Memory B cell (primary cell): ENCODE measurements at places on chromosomes 13 and 19.

DNA sequence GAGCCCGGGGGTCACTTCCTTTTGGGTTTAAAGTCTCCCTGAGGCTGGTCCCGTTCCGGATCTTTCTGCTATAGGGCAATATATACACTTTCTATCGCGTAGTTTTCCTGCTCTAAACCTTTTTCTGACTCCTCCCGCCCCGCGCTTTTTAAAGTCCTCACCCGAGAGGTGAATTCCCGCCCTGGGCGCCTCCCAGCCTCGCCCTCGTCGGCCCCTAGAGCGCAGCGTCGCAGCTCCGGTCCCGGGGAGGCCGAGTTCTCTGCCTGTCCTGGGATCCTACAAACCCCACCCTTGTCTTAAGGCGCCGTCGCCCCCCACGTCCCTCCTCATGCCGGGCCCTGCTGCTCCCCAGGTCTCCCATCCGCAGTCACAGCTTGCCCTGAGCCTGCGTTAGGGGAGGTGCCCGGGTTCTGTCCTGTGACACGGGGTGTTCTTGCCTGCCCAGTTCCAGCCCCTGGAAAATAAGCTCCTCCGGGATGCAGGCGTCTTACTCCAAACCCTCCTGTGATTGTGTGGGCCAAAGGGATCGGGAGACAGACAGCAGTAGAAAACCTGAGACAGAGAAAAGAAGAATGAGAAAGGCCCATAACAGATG lies 491 bp downstream of the ZNF525 start:
- no peak for DNase-seq
- peak overlapping the region; percentile 93 for H3K4me3 ChIP-seq
- peaks cover 13% of the 10 kb centered on the region for H3K36me3 ChIP-seq
- no peaks in the 10 kb centered on the region for H3K27me3 ChIP-seq
- H3K4me1 ChIP-seq = peaks cover 16% of the 10 kb centered on the region

DNA sequence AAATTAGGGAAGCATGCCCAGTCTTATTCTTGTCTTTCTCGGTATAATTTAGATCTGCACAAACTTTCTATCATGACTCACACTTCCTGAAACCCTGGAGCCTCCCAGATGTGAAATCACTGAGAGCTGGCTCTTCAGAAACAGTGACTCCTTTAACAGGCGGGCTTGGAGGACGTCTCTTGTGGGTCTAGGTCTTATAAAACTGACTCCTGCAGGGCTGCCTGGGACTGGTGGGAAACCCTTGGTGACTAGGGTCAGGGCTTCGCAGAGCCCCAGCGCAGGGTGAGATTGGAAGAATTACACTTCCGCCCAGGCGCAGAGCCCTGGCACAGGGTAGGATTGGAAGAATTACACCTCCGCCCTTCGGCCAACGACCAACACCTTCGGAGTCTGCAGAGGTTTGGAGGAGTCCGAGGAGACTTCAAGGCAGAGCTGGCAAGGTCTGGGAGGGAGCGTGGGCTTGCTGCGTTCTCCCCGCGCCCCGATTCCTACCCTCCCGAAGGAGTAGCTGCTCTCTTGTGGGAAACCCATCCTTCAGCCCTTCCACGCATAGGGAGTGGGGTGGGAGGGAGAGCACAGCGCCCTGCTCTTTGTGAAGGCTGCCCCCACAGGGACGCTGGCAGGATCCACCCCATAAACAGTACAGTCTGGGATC lies 43.4 kb upstream of the MAP3K10 start:
- no peaks in the 10 kb centered on the region for H3K27me3 ChIP-seq
- no peak for DNase-seq
- H3K27ac ChIP-seq = no peak overlapping the region

DNA sequence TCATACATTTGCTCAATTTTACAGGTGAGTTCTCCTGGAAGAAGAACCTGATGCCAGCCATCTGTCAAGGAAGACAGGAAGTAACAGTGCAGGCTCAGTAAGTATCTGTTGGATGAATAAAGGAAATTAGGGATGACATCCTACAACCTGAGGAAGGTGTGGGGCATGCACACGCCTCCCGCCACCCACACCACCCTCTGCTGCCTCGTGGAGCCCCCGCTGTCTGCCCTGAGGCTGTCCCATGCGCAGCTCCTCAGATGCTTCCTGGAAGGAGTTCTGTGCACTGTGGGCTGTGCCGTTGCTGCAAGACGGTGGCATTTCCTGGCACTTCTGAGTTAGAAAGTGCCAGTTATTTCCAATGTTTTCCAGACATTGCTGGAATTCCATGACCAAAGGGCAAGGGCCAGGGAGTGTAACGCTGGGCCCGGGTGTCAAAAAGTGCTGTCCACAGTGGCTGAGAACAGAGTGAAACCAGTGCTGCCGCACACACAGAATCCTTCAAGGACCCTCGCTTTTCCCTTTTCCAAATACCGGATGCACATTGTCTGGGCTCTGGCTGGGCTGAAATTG lies 4.2 kb upstream of the TEX29 start:
- peaks cover 26% of the 10 kb centered on the region for H3K36me3 ChIP-seq
- no peaks in the 10 kb centered on the region for H3K4me1 ChIP-seq
- DNase-seq = no peak
- H3K27me3 ChIP-seq = no peaks in the 10 kb centered on the region
- no peak overlapping the region for H3K4me3 ChIP-seq

GRCh38 chr19:17491287-17491686 lies 20.2 kb upstream of the PGLS start:
- H3K4me3 ChIP-seq = no peak overlapping the region
- H3K27ac ChIP-seq = no peak overlapping the region
- H3K4me1 ChIP-seq = peaks cover 20% of the 10 kb centered on the region
- H3K36me3 ChIP-seq = peaks cover 3% of the 10 kb centered on the region

DNA sequence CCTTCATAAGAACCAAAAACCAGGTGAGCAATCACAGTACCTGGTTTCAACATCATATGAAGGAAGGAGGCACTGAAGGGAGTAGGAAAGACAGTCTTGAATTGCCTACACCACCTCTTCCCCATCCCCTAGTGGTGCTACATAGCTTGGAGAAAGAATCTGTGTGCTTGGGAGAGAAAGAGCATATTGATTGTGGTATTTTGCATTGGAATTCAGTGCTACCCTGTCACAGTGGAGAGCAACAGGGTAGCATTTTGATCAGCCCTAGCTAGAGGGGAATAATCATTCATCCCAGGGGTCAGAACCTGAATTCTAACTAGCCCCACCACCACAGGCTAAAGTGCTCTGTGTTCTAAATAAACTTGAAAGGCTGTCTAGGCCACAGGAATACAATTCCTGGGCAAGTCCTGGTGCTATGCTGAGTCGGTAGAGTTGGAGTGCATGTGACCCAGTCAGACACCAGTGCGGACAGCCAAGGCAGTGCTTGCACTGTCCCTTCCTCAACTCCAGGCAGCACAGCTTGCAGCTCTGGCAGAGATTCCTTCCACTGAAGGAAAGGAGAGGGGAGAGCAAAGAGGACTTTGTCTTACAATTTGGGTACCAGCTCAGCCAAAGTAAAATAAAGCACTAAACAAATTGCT lies 158.7 kb downstream of the VWA8 start:
- no peak overlapping the region for H3K4me3 ChIP-seq
- DNase-seq = no peak
- no peaks in the 10 kb centered on the region for H3K27me3 ChIP-seq
- peaks cover 51% of the 10 kb centered on the region for H3K36me3 ChIP-seq

GRCh38 chr19:8642561-8642960 lies 12.1 kb downstream of the NFILZ start:
- H3K27ac ChIP-seq = no peak overlapping the region
- H3K27me3 ChIP-seq = peaks cover 19% of the 10 kb centered on the region
- H3K4me3 ChIP-seq = no peak overlapping the region

DNA sequence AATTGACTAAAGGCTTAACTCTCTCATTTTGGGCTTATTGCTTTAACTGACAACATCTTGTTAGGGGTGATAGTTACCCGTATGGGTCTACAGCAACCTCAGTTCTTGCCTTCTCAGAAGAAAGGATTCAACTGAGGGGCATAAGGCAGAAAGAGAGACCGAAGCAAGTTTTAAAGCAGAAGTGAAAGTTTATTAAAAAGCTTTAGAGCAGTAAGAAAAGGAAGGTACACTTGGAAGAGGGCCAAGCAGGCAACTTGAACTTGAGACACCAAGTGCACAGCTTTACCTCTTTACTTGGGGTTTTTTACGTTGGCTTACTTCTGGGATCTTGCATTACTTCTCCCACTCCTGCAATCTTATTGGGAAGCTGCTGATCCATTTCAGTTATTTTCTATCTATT lies 246.9 kb upstream of the PRR20A start:
- no peak for DNase-seq
- no peaks in the 10 kb centered on the region for H3K27me3 ChIP-seq
- H3K27ac ChIP-seq = no peak overlapping the region
- H3K4me3 ChIP-seq = no peak overlapping the region

- peak; percentile 36 for DNase-seq
- H3K27me3 ChIP-seq = no peaks in the 10 kb centered on the region
- peaks cover 39% of the 10 kb centered on the region for H3K36me3 ChIP-seq
- H3K4me3 ChIP-seq = peak overlapping the region; percentile 85
Measured at GRCh38 chr19:42114412-42114811, 17.8 kb downstream of the POU2F2 start.

DNA sequence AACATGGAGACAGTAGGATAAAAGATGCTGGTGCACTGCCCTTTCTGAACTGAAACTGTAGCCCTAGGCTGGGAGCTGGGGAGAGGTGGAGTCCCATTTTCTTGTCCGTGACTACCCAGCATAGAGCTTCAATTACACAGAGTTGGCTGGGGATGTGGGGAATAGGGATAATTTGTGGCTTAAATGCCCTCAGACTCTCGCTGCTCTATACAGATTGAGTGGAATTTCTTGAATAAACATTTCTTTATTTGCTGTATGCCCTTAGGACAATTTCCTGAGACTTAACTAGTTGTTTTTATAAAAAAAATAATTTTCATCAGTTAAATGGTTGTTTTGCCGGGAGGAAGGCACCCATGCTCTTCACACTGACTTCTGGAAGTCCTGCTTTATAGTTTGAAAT lies 7.2 kb downstream of the IGFL2 start:
- H3K27ac ChIP-seq = no peak overlapping the region
- DNase-seq = no peak
- no peaks in the 10 kb centered on the region for H3K36me3 ChIP-seq
- H3K4me1 ChIP-seq = no peaks in the 10 kb centered on the region
- H3K27me3 ChIP-seq = peaks cover 23% of the 10 kb centered on the region

- H3K4me1 ChIP-seq = no peaks in the 10 kb centered on the region
- no peak overlapping the region for H3K4me3 ChIP-seq
- DNase-seq = no peak
- H3K27ac ChIP-seq = no peak overlapping the region
Measured at GRCh38 chr13:81582381-81582780, 1241.5 kb upstream of the SPRY2 start.

GRCh38 chr13:77832339-77833100 lies 86.1 kb downstream of the EDNRB start:
- peaks cover 1% of the 10 kb centered on the region for H3K27me3 ChIP-seq
- H3K36me3 ChIP-seq = no peaks in the 10 kb centered on the region
- no peak overlapping the region for H3K4me3 ChIP-seq
- no peak for DNase-seq
- H3K4me1 ChIP-seq = no peaks in the 10 kb centered on the region
- no peak overlapping the region for H3K27ac ChIP-seq

DNA sequence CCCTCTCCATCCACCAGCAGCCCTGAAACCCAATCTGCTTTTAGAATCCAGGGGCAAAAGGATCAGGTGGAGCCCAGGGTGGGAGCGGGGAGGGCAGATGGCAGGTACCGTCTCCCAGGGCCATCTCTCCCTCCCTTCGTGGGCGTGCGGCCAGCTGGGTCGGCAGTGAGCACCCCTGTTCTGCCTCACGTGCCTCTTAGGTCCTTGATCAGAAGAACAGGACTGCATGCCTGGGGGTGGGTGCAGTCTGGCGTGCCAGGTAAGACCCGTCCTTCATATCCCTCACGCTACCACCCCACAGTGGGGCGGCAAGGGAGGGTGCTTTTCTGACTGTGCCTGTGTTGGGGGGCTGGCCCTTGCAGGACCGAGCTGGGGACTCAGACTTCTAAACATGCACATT lies 2.0 kb downstream of the SLC8A2 start:
- no peak overlapping the region for H3K4me3 ChIP-seq
- DNase-seq = no peak
- peaks cover 13% of the 10 kb centered on the region for H3K4me1 ChIP-seq

DNA sequence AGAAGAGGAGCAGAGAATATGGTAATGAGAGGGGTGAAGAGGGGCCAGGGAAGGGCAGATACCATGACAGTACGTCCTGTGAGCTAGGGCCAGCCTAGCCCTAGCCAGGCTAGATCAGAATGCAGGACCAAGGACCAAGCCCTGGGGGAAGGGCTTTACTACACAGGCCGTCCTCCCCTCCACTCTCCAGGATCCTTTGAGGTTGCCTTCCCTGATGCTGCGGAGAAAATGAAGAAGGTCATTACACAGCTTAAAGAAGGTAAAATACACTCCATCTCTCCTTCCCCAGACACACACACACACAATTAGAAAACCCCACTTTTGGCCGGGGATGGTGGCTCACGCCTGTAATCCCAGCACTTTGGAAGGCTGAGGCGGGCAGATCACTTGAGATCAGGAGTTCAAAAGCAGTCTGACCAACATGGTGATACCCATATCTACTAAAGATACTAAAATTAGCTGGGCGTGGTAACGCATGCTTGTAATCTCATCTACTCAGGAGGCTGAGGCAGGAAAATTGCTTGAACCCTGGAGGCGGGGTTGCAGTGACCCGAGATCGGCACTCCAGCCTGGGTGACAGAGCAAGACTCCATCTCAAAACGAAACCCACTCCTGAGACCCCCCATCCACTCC lies 8.5 kb downstream of the SPACA6 start:
- peaks cover 10% of the 10 kb centered on the region for H3K27me3 ChIP-seq
- H3K4me3 ChIP-seq = no peak overlapping the region
- no peak for DNase-seq

DNA sequence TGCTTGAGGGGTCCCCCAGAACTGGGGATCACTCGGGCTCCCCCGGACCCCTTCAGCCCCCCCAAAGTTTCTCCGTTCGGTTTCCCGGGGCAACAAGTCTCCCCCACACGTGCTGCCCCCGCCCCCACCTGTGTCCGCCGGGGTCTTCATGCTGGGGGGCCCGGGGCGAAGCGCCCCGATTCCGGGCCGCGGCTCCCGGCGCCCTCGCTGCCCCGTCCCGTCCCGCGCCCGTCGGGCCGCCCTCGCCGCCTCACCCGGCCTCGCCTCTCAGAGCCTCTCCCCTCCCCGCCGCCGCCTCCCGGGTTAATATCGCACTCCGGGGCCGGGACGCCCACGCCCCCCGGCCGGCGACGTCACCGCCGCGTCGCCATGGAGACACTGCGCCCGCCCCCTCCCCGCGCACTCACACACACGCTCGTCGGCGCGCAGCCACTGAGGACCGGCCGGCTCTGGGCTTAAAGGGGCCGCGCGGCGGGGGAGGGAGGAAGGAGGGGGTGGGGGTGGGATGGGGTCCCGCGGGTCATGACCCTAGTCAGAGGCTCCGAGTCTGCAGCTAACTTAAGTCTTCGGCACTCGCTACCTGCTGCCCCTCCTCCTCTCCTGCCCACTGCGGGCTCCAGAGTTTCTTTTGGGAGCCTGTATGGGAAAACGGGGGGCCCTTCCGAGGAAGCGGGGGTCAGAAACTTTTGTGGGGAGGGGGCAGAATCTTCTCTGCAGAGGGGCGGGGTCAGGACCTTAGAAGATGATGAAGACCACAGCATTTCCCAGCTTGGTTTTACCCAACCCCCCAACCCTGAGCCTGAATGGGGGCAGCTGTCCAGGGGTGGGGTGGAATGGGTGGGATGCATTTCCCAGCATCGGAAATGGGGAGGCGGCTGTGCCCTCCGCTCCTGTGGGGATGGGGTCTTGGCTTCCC lies at the start of gene ERF:
ERF (minus strand) TSS at position 279 of the 916 bp plus-strand sequence; CDS start at position 150, 129 bp downstream.
- peak within 1 kb of the TSS; percentile 87 for H3K4me3 ChIP-seq
- peaks cover 2% of the 10 kb centered on the region for H3K27me3 ChIP-seq
- H3K4me1 ChIP-seq = peaks cover 17% of the 10 kb centered on the region
- DNase-seq = peak; percentile 95

GRCh38 chr19:58543826-58544590 lies at the start of gene TRIM28:
Gene TRIM28, plus strand, starts transcription at chr19:58544064. Its CDS starts 694 bp downstream, at chr19:58544758.
- peaks cover 26% of the 10 kb centered on the region for H3K4me1 ChIP-seq
- H3K27me3 ChIP-seq = peaks cover 28% of the 10 kb centered on the region
- peak; percentile 100 for DNase-seq
